ENCODE measurements at places on chromosomes 5 and 9.

GRCh38 chr9:78101247-78101646, 69.6 kb upstream of the GNAQ start:
- DNase-seq, result no peak

DNA sequence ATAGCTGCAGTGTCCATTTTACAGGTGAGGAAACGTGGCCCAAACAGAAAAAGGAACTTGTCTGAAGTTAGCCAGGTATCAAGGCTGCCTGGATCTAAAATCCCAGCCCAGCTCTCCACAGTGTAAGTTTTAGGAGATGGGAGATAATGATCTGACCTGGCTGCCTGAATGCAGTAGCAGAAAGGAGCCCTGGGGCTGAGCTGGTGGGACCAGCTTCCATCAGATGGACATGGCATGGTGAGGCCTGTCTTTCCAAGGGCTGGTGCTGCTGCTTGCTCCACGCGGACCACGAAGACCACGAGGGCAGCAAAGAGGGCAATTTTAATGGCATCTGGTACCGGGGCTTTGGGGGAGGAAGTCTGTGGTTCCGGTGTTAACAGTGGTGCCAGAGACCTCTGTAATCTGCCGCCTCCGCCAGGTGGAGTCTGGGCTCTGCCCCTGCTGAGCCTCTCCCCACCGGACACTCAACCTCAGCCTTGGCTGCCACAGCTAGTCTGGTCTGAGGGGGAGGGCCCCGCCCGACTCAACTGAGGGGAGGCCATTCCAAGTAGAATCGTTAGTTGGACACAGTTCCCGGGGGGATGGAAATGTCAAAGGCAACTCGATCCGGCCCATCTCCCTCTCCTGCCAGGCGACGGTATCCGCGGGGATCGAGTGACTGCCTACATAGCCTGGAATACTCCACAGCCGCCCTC, 650 bp downstream of the MYORG start:
- peak; percentile 74 for DNase-seq

- DNase-seq, result peak; percentile 20
Measured at GRCh38 chr5:79076819-79077218, 7.3 kb downstream of the BHMT2 start.

GRCh38 chr9:97831843-97832636, 21.0 kb upstream of the FOXE1 start:
- DNase-seq, result peak; percentile 69

- DNase-seq, result peak; percentile 42
Measured at GRCh38 chr9:74985041-74985440, 32.3 kb upstream of the C9orf40 start.

- no peak for DNase-seq
Measured at GRCh38 chr9:87504938-87505337, 7.3 kb downstream of the DAPK1 start.

DNA sequence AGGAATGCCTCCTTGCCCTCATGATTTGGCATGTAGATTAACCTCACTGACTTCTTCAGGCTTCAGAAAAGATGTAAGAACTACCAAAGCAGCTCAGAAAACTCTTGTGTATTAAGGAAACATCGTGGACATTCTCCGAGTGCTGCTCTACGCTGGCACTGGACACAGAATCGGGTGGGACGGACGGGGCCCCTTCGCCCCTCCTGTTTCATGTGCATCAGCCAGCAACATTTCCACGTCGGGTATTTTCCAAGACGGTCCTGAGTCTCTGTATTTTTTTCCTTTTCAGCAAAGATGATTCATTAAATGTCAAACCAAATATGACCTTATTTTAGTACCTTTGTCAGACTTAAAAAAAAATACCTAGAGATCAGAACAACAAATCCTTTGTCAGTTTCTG, 583.6 kb downstream of the CCDC171 start:
- no peak for DNase-seq

DNA sequence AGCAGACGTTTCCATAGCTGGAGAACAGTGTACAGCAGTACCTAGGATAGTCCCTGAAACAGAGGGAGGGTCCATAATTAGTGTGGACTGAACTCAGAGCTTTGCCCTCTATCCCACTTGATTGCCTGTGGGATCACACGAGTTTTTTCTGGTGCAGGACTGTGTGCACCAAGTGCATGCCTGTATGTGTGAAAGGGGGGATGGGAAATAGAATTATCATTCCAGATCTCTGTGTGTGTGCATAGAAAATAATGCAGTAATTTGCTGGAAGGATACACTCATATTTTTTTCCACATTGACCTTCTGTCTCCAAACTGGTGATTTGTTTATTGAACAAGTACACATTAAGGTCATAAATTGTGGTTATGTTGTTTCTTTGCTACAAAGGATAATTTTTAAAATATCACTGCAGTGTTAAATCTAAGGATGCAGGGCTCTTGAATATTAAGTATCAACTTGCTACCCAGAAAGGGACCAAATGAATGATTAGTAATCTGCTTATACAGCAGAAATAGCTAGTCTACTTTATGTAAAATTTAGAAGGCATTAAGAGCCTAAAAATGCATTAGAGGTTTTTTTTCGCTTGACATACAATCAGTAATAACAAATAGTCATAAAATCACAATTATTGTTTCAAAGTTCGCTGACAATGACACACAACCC, 292.9 kb downstream of the CDH18 start:
- DNase-seq, result no peak

DNA sequence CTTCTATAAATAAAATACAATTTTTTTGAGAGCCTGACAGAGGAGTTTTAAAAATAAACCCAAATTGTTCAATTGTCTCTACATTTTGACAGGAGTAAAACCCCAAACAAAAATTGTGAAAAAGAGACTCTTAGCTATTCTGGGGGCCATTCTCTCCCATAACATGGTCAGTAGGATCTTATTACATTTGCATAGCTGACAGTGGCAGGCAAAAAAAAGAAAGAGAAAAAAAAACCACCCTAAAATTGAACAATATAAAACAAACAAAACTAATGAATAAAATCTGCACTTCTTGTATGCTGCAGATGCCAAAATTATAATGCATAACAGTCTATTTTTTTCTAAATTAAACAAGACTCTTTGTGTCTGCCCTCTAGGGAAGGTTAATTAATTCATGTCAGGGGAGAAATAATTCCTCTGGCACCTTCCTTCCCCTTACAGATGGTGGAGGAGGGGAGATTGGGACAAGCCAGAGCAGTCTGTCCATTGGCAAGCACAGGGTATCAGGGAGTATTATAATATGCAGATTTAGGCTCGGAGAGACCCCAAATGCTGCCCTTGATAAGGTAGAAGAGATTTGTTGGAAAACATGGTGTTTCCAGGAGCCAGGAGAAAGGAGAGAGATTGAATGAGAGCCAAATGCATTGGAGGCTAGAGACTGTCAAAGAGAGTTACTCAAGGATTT, 79.7 kb upstream of the CDH6 start:
- DNase-seq, result no peak

DNA sequence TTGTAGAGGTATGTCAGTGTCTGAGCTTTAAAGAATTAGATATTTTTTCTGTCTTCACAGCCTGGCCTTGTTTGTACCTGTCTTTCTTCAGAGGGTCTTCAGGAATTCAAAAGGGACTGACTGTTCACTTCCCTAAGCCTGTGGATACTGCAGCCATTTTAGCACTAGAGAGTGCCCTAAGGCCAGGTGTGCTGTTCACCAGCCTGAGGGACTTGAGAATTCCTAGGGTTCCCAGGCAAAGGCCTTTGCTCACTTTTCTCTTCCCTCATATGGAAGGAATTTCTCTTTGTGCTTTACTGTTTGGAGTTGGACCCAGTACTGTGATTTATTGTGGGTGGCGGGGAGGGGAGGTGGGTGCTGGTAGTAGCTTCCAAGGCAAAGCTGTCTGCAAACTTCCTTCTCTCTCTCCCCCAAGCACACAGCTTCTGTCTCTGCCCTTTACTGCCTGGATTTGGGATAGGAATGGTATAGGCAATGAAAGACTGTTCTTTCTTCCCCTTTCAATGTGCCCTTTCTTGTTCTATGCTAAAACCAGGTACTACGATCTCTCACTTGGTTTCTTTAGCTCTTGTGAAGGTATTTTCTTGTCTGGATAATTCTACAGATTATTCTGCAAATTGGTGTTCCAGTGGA, 9.7 kb upstream of the LRRC70 start:
- no peak for DNase-seq

- DNase-seq, result no peak
Measured at GRCh38 chr5:177981296-177982071, 14.6 kb downstream of the PROP1 start.

DNA sequence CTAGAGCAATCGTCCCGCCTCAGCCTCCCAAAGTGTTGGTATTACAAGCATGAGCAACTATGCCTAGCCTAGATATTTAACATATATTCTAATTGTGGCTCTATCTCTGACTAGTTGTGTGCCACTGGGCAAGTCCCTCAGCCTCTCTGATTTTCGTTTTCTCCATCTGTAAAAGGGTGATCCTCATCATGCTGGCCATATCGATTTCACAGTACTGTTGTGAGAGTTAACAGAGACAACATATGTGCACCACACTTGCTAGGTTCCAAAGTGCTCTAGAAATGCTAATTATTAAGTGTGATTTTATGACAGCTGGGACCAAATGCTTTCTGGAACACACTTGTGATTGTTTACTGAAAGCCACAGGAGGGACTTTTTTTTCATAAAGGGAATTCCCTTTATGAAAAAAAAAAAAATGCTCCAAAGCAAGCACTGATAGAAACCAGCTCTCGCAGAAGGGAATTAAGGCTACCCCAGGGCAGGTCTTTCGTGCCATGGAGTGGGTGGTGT, 78.5 kb upstream of the EPB41L4B start:
- DNase-seq, result no peak

GRCh38 chr9:120435091-120435490, 144.9 kb downstream of the CDK5RAP2 start:
- DNase-seq, result no peak

- no peak for DNase-seq
Measured at GRCh38 chr5:170087168-170087817, 18.4 kb upstream of the FOXI1 start.

- no peak for DNase-seq
Measured at GRCh38 chr9:69834591-69835184, 14.1 kb downstream of the CFAP95 start.

DNA sequence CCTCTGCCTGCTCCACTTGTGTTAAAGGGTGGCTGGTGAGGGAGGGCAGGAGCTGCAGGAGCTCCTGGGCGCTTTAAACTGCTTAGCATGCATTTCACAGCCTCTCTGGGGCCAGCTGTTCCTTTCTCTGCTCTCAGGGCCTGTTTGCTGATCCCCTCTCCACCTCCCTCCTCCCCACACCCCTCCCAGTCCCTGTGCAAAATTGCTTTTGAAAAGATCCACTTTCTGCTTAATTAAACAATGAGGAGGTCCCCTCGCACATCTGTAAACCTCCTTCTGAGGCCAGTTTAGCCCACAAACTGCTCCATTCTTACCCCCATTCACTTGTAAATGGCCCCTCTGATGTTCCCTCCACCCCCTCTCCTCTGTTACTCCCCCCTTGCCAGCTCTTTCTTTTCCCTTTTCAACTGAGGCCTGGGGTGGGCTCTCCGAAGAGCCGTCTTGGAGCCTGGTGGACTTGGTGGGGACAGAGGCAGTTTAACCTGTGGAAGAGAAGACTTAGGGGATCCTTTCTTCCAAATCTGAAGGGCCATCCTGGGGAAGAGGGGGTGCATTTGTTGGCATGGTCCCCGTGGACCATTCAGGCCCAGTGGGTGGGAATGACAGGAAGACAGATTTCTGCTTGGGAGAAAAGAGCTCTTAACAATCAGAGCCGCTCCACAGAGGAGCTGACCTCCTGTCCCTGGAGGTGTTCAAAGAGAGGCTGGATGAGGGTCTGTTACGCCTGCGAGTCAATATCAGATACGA, 12.0 kb downstream of the URM1 start:
- DNase-seq, result no peak

DNA sequence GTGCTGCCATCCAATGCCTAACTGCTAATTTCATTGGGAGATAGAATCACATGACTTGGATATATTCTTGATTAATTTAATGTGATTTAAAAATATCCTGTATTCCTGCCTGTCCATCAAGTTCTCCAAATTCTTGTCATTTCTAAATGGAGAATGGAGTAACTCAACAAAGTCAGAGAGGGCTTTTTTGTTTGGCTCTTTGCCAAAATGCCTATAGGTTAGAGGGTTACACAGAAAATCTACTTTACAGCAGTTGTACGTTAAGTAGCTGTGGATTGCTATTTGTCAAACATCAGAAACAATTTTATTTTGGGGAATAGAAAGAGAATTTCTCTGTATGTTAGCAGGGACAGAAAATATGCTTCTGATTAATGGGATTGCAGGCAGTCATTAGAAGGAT, 5.9 kb downstream of the PIK3R1 start:
- no peak for DNase-seq

DNA sequence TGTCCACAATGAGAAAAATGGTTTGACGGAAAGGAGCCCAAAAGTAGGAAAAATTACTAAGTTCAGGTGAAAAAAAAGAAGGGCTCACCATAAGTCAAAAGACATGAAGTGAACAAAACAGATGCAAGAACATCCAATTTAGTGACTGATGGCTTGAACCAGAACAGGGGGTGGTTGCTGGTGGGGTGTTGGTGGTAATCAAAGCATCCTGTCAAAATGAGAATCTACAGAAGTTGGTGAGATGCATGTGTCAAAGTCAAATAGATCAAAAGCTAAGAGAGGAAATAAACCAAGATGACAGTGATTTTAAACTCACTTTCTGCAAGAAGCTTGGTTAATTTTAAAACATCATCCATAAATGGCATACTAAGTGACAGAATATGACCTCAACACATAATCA, 117.4 kb downstream of the MLLT3 start:
- DNase-seq, result no peak

DNA sequence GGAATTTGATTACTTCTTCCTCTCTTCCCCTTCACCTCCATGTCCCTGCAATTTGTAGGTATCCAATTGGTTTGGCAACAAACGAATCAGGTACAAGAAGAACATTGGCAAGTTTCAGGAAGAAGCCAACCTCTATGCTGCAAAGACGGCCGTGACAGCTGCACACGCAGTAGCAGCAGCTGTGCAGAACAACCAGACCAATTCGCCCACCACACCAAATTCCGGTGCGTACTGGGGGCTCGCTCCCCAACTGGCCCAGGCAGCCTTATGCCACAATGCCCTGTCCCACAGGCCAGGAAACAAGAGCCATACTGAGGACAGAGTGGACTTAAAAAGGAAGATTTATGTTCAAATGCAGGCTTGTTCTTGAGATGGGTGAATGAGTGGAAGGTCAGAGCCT, 213.5 kb downstream of the PBX3 start:
- DNase-seq, result no peak

- peak; percentile 78 for DNase-seq
Measured at GRCh38 chr5:143314659-143315058, 88.8 kb downstream of the NR3C1 start.

DNA sequence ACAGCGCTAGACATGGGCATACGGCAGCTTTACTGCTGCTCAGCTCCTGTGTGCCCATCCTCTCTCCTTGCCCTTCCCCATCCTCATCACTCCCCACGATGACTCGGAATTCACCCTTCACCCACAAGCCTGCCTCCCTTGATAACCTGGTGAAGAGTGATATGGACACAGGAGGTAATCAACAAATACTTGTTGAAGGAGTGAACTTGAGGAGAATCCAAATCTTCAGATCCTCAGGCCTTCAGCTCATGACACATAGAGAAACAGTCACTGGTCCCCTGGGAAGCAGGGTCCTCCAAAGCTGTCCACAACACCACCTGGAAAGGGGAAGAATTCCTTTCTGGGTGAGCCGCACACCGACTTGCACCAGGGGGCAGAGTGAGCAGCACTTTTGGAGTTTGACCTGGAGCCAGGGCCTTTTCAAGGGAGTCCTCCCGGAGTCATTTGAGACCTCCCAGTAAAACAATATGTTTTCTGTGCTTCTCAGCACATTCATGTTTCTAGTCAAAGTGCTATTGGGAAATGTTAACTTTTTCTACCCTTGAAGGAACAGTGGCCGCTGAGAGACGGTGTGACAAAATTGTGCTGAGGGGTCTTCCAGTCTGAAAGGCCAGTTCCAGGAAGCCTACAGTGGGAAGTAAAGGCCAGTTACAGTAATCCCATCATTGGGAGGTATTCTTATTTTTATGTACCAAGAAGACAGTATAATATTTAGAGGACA, 332.3 kb downstream of the CWC27 start:
- DNase-seq, result peak; percentile 82
